ENCODE measurements at places on chromosomes 12 and 14.

DNA sequence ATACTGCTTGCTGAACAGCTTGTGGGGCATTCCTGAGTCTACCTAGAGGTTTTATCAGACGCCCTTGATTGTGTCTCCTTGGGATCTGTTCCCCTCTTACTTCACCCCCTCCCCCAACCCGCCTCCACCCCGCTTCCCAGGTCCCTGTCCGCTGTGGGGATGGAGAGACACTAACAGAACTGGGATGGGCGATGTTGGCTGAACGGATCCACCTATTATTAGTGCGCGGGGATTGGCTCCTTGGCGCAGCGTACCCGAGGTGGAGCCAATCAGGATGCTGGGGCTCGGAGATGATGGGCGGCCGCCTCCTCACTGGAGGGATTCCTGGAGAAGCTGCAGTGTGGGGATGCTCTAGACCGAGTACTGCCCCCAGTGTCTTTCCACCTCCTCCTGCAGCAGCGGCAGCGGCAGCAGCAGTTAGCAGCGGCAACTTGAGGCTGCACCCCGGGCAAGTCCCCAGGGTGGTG is at the start of gene SYT1:
SYT1 (plus strand) TSS at position 372 of the 467 bp plus-strand sequence.
- no peak for DNase-seq

DNA sequence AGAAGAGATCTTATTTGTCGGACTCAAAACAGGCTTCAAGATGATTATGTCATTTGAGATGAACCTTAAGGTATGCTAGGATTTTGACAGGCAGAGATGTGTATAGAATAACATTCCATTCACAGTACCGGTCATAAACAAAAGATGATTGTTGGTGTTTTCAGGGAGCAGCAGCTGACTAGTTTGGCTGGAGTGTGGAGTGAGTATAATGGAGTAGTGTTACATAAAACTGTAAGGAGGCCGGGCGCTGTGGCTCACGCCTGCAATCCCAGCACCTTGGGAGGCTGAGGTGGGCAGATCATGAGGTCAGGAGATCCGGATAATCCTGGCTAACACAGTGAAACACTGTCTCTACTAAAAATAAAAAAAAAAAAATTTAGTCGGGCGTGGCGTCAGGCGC is 23.9 kb downstream of the SERPINA10 start:
- no peak for DNase-seq

GRCh38 chr12:131177599-131177998 is 223.9 kb downstream of the ADGRD1 start:
- no peak for DNase-seq

- DNase-seq, result no peak
Measured at GRCh38 chr12:114876968-114877680, 193.1 kb upstream of the TBX3 start.

DNA sequence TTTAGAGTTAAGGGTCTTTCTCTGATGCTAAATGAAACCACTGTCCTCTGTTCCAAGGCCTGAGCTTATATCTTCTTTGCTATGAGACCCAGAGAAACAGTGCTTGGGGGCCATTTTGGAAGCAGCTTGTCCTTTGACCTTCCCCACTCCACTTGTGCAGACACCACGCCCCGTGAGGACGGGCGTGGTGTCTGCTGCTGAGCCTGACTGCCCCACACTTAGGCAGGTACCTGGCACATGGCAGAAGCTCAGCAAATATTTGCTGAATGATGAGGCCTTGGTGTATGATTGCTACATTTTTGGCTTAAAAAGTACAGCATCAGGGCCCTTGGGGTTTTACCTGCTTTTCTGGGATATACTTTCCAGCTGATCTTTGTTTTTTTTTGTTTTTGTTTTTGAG is 69.9 kb downstream of the RASSF3 start:
- DNase-seq, result peak; percentile 21

GRCh38 chr12:123801573-123802178 is 39.6 kb downstream of the DNAH10 start:
- DNase-seq, result no peak

Data from activated CD4-positive, alpha-beta T cell treated with anti-CD3 and anti-CD28 coated beads, Interleukin-2, amount 50 U/mL, for 1 hour (primary cell).